Naive thymus-derived CD4-positive, alpha-beta T cell (primary cell): ENCODE measurements at places on chromosomes 2 and 18.

- DNase-seq, result no peak
Observed at GRCh38 chr2:127661949-127662510, 13.3 kb downstream of the LIMS2 start.

DNA sequence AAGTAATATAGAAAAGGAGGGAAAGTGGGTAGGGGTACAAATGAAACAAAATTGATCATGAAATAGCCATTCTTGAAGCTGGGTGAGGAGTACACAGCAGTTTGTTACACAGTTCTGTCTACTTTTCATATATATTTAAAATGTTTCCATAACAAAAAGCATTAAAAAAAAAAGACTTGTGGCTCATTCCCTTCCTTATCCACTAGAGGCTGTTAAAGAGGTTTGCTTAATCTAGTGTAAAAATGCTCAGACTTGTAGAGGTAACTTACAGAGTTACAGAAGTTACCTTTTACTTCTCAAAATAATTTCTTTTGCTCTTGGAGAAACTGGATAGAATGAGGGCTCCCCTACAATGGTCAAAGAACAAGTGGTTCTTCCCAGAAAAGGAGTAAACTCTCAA lies 8.1 kb upstream of the WIPF1 start:
- DNase-seq, result peak; percentile 48

DNA sequence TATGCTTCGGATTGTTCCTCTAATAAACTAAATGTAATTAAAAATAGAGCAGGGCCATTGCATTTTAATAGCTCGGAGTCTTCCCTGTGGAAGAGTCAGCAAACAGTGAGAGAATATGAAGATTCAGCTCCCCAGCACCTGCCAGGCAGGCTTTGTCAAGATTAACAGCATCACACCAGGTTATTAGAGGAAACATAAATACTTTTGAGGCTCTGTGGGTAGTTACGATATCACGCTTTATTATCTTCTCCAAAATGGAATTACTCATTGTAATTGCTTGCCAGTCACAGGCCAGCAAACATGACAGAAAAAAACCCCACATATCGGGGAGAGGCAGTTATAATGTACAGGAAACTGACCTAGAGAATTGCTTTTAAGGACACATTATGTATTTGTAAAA lies 303.9 kb downstream of the CPS1 start:
- DNase-seq, result no peak

DNA sequence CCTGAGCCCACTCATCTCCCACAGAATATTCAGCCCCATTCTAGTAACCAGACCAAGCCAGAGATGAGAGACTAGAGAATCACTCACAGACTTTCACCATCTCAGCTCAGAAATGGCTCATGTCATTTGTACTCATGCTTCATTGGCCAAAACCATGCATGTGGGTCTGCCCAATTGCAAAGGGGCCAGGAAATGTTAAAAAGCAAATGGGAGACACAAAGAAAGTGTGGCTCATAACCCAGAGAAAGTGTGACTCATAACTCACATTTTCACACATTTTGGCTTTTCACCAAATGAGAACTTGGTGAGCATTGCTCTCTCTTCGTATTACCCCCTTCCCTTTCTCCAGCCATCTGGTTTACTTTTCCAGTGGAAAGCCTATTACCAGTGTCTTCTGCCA lies 66.2 kb downstream of the MDH1 start:
- DNase-seq, result no peak

GRCh38 chr18:61582202-61582710 lies 249.0 kb downstream of the CDH20 start:
- DNase-seq, result no peak
